ENCODE measurements at places on chromosomes 16 and 17.

GRCh38 chr16:23700509-23700908, 12.5 kb downstream of the ERN2 start:
- DNase-seq = no peak

- DNase-seq = no peak
These were observed 44.1 kb downstream of the ZNF423 start for GRCh38 chr16:49811644-49812334.

DNA sequence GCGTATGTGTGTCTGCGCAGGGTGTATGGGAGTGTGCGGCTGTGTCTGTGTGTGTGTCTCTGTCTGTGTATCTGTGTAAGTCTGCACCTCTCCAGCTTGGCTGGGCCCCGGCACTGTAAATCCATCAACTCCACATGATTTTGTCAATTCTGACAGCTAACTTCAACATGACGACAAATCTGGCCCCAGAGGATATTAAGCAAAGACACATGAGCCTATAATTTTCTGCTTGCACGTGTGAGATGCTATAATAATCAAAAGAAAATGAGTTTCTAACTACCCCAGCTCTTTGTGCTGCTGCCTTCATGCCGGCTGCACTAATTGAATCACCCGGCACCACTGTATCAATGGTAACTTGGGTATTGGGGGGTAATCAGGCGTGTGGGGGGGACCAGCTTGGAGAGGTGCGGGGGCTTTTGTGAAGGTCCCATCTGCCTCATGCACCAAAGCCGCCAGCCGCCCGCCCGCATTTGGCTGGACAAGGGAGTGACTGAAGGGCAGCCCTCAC, 57.6 kb upstream of the LHX1 start:
- DNase-seq = no peak

GRCh38 chr16:89855986-89856385, 17.4 kb upstream of the TCF25 start:
- no peak for DNase-seq

GRCh38 chr17:72717276-72717675, 375.2 kb downstream of the SLC39A11 start:
- DNase-seq = no peak

GRCh38 chr17:74271901-74272561, 2.0 kb upstream of the DNAI2 start:
- no peak for DNase-seq

DNA sequence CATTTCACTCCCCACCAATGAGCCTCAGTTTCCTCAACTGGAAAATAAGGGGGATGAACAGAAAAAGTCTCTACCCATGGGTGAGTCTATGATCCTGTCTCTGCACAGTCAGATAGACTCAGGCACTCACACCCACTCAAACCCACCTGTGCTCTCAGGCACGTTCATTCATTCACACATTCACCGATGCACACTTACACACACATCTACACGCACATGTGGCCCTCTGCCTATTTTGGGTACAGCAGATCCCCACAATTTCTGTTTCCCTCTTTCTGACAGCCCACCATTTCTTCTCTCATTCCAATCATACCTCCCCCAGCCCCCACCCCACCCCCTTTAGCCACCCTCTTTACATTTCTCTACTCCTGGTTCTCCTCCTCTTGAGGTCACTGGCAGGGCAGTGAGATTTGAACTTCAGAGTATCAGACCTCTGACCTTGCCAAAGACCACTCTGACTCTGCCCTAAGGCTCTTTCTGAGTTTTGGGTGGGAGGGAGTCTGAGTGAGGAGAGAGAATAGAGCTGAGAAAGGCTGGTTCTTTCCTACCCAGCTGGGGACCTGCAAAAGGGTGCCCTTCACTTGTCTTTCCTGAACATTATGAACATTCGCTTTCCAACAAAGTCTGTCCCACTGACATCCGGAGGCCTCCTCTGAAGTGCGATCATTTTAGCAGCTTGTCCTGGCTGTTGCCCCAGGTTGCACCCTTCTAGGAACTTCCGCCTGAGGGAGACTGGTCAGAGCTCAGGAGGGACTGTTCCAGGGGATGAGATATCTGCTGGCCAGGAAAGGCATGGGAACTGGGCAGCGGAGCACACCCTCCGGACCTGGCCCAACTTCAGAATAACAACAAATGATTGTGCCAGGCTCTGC, 10.1 kb upstream of the COL1A1 start:
- no peak for DNase-seq

DNA sequence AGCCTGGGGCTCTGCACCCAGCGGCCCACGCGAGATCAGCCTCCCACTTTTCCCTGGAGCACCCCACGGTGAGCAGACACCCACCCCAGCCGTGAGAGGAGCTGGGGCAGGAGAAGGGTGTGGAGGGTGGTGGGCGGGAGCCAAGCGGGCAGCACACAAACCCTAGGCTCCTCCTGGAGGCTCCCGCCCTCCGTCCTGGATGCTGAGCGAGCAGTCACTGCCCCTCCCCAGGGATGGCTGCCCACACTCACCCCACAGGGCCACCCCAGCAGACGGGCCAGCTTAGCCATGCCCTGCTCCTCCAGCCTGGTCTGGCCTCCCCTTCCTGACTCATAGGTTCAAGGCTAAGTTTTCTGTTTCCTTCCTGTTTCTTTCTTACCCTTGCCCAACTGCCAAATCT, 15.7 kb upstream of the ABCC3 start:
- no peak for DNase-seq

DNA sequence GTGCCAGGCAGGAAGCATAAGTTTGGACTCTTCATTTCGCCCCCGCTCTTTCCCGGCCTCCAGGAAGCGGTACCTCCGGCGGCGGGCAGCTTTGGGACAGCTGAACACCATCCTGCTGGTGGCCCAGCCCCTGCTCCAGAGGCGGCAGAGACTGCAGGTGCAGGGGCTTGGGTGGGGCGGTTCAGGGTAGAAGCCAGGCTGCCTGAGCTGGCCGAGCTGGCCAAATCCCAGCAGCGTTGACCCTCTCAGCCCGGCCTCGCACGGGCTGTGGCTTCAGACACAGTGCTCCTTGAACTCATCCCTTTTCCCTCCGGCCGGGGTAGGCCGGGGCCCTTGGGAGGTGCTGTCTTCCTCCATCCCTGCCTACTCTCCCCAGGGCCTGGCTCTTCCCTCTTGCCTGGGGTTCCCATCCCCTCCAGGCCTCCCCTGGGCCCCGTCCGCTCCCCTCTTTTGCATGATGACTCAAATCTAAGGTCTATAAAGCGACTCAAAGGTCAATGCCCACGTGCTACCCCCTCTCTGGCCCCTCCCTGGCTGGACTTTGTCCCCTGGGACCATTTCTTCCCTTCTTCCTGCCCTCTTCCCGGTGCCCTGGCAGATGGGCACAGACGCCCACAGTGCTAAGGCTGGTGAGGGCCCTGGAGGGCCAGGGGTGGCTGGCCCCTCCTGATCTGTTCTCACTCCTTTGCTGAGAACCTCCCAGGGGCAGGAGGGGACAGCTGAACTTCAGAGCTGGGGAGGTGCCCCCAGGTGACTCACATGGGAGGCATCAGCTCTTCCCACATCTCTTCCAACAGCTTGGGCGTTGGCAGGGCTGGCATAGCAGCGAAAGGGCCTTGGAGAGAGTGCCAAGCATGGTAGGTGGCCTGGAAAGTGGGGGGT, 22.7 kb downstream of the MYO15B start:
- no peak for DNase-seq

DNA sequence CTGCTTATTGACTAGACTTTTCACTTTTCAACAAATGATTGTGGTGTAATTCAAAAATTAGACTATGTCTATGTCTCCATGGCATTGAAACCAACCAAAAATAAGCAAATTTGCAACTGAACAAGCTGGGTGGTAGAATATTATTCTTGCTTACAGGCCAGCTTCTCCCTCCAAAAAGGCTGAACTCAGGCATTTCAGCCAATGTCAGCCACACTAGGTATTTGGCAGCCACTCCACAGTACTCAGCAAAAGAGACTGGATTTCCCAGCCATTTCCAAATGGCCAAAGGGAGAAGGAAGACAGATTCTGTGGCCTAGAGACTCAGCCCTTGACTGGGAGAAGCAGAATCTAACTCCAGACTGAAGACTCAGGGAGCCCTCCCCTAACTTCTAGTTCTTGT, 121.8 kb upstream of the IRX5 start:
- no peak for DNase-seq

DNA sequence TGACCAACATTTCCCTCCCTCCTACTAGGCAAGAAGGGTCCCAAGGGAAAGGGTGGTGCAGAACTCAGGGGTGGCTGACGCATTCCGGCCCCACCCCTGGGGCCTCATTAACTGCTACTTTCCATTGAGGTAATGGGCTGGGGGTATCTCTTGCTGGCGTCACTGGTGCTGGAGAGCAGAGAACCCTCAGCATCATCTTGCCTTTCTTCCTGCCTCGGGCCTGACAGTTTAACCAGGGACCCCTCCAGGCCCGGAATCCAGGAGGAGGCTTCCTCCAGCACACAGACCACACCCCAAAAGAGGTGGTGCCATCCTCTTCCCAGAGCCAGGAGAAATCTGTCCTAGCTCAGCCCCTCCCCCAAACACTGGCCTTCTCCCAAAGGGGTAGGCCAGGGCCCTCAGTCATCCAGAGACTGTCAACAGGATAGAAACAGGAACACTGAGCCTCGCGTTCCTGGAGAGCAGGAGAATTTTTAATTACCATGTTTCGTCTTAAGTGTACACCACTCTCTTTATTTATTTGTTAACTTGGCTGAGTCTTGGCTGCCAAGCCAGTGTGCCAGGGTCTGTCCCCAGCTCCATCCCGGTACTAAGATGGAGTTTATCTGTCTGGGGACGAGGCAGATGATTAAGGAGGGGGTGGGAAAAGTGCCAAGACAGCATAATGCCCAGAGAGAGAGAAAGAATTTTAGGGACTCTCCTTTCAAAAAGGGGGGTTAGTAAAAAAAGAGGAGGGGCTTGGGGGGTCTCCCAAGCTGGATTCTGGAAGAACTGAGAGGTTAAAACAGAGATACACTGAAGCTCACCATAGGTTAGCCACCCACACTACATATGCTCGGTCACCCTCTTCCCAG, 5.1 kb downstream of the ETV4 start:
- no peak for DNase-seq

- DNase-seq = no peak
These were observed 81.4 kb upstream of the DYNLRB2 start for GRCh38 chr16:80459331-80459777.

DNA sequence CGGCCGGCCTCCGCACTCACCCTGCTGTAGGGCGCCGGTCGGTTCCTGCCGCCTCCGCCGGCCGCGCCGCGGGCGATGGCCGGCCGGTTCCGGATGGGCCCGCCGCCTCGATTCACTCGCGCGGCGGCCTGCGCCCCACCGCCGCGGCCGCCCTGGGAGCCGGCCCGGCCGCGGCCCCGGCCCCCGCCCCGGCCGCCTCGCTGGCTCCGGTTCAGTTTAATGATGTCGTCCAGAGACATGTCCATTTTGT, 158 bp downstream of the ALYREF start:
- DNase-seq = no peak

- no peak for DNase-seq
These were observed 3.7 kb upstream of the NPIPB15 start for GRCh38 chr16:74372369-74372768.

DNA sequence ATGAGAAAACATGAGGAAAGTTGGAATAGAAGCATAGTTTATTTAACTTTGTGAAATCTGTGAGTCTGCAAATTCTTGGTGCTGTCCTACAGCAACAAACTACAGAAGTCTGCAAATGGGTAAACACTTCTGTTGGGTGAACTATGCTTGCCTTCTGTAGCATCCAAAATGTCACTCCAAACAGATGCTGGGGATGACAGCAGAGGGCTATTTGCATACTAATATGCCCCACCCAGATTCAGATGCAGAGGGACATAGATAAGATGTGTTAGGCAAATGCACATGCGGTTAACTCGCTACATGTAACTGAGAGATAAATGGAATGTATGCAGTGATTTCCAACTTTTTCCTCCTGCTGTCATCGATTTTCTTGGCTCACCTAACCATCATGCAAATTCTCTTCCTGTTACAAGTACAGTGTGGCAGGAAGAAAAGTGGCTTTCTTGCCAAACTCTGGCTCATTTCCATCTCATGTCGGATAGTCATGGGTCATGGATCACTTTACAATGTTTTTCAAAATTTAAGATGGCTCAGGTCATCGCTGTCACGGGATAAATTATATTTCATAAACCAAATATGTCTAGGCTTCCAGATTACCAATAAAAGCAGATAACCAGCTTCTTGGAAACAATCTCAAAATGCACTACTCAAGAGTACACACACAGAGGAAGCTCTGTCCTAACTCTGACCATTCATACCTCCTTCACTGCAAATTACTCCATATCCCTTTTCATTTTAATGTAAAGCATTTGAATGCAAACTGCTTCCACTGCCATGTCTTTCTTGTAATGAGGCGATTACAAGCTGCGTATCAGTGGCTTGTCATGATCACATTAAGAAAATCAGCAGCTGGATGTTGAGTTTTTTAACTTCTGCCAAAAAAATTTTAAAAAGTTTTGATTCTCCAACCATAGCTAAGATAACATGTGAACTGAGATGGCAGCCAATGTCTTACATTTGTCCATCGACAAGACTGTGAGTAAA, 47.7 kb downstream of the ADAMTS18 start:
- DNase-seq = no peak

DNA sequence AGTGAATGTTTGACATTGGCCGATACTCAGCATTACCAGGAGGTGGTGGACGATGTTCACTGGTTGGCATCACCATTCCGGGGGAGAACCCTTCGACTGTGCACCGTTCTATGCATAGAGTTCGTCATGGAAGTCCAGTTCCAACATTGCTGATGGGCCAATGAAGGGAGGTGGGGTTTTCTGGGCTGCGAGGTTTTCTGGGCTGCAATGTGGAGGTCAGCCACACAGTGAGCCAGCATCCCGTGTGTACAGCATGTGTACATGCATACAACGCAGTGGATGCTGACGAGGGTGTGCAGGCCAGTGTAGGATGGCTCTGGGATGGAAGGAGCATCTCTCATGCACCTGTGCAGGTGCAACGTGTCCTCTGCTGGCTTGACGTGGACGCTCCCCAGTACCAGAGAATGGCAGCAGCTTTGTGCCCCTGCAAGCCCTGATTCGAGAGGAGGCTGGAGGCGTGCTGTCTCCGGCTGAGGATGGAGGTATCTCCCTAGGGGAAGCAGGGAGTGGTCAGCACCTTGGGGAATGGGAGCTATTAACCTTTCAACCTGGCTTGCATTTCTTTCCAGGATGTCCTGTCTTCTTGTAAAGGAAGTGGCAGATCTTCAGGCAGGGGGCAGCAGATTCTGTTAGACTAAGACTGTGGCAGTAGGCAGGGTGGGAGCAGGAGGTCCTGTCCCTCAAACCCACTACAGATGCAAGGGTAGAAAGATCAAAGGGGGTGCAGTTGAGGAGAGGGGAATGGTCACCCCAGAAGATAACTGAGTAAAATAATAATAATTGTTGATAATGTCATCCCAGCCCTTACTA, 98.2 kb downstream of the CYLD start:
- DNase-seq = no peak

- no peak for DNase-seq
These were observed 1.3 kb downstream of the MPP3 start for GRCh38 chr17:43831633-43832032.
